ENCODE measurements at places on chromosomes 5 and 9.

GRCh38 chr5:171322527-171322926 is 13.5 kb downstream of the TLX3 start:
- DNase-seq = no peak

- DNase-seq = no peak
Measured at GRCh38 chr5:144203750-144204596, 33.3 kb downstream of the KCTD16 start.

DNA sequence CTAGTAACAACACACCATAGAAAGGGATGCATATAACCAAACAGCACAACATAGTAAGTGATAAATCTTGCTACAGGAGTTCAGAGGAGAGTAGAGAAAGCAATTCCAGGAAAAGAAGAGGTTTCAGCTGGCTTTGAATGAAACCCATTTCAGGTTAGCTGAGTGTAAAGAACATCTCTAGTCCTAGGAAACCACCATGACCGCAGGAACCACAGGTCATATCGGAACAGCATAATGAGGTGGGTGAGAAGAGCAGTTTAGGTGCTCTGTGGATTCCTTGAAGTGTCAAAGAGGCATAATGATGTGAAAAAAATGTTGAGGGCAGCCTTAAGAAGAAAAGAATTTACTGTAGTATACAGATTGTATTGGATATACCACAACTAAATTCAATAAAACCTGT is 507.5 kb downstream of the MTRR start:
- no peak for DNase-seq

DNA sequence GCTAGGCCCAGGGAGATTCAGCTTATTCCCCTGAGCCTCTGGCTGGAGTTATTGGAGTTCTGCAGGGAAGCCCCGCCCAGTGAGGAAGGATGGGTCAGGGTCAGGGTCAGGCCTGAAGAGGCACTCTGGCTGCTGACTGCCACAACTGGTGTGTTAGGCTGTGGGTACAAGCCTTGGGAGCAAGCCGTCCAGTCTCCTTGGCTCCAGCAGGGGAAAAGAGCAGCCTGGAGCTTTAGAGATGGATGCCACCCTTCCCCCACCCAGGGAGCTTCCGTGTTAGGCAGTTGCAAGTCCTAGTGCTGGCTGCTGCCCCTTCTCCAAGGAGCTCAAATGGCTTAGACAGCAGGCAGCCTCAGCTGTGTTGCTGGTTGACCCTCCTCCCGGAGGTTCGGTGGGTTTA is 34.4 kb upstream of the TAF11L2 start:
- DNase-seq = no peak

DNA sequence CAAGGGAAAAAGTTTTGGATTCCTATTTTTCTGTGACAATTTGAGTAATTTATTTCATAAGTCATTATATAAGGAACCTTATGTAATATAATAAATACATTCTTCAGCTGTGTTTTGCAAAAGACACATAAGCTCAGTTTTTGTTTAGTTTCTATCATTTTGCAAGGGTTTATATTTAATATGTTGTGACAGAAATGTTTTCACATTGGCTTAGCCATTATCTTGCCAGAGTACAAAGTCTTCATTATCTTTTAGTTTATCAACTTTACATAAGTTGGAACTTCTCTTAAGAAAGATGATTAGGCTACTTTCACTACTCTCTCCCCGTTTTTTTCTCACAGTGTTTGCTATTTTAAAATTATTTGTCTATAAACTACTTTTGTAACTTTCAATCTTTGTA is 54.8 kb downstream of the ERCC6L2 start:
- DNase-seq = no peak

DNA sequence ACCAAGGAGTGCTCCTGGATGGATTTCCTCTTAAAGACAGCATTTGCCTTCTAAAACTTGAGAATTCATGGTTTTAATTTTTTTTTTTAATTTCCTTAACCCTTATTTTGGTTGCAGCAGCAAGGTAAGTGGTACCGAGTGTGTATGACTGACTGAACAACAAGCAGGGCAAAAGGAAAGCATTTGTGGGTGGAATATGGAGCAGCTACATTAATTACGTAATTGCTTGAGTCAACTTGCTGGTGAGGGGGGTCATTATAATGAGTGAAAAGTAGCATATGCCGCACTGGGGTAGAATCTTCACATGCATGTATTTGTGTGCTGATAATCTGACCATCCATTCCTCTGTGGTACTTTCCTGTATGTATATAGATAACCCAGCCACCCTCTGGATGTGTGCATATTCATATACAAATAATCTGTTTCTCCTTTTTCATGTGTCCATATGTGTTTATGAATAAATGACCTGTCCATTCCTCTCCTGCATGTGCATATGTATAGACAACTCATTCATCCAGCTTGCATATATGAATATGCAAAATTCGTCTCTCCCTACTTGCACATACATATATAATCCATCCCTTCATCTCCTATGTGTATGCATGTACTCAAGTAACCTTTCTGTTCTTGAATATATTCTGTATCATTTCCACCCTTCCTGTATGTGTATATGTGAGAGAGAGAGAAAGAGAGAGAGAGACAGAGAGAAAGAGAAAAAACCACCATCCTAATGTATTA is 147.5 kb upstream of the RUSC2 start:
- DNase-seq = no peak

- DNase-seq = no peak
Measured at GRCh38 chr9:16070455-16071145, 517.8 kb downstream of the CCDC171 start.

DNA sequence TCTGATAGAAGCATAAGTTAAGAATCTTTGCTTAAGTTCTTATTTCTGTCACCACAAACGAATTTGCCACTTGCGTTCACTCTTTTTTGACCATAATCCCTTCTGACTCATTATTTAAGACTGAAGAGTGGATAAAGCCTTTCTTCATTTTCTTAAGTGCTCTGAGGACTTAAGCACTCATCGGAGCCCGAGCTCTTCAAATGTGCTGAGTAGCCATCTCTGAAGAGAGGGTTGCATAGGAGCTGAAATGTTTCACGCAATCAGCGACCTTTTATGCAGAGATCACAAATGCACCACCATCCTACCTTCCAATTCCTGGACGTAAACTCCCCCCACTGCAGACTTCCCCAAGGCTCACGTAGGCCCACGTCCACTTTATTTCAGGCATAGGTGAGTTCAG is 699.2 kb downstream of the IRX1 start:
- DNase-seq = no peak

DNA sequence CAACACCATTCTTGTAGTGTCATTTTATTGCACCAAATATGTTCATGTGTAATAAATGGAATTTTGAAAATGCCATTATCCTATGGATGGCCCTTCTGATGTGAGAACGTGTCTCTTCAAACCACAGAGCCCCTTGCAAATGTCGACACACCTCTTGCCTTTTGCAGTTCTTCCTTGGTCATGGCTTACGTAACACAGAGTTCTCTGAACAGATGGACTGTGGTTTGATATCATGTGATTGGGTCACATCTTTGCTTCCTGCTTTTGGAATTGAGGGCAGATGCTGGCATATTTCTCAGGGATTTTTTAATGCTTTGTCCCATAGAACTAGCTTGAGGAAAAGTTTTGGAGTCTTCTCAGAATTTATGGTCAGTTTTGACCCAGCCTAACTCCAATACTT is 4.6 kb downstream of the TGFBR1 start:
- no peak for DNase-seq

GRCh38 chr9:69431203-69431602 is 106.2 kb downstream of the ENTREP1 start:
- no peak for DNase-seq

- DNase-seq = no peak
Measured at GRCh38 chr5:138212828-138213160, 329 bp downstream of the CDC23 start.

- no peak for DNase-seq
Measured at GRCh38 chr9:78261403-78262001, 25.6 kb downstream of the CEP78 start.

DNA sequence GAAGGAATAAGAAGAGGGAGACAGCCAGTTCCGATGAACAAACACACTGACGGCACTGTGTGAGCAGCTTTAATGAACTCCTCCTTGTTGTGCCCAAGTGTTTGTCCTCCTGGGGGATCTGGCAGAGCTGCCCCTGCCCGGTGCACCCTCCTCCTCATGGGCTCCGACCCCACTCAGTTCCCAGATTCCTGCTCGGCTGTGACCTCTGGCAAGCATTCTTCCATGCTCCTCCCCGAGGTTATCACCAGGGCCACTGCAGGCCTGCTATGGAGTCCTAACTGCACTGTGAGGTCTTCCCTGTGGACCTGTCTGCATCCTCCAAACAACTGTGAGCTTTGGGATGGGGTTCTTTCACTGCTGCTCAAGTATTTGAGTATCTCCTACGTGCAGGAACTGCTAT is 142.2 kb downstream of the DCP2 start:
- no peak for DNase-seq

DNA sequence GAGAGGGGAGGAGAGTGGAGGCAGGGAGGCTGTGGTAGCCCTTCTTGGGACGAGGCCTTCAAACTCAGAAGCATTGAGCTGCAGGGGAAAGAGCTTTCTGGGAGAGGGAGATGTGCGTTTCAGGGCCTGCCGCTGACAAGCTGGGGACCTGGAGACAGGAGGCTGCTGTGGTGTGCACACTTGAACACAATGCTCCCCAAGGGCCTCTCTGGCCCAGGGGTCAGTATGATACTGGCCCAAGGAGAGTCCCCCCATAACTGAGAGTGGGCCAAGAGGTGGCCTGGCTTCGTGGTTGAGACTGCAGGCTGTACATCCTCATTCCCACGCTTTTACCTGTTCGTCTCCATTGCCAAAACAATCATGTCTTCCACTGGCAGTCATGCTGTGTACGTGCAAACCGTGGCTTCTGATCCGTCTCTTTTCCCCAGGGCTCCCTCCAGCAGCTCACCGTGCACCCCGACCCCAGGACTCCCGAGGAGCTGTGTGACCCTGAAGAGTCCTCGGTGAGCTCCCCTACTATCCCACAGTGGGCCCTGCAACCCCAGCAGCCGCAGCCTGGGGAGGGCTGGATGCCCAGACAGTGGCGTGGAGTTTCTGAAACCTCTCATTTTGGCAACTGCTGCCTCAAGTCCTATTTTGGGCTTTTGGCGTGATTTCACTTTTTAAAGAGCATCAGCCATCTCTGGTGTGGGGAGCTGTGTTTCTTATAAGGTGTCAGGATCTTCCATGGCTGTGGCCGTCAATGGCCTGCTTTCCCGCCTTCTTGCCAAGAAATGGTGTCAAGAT is 43.4 kb downstream of the COL15A1 start:
- no peak for DNase-seq

DNA sequence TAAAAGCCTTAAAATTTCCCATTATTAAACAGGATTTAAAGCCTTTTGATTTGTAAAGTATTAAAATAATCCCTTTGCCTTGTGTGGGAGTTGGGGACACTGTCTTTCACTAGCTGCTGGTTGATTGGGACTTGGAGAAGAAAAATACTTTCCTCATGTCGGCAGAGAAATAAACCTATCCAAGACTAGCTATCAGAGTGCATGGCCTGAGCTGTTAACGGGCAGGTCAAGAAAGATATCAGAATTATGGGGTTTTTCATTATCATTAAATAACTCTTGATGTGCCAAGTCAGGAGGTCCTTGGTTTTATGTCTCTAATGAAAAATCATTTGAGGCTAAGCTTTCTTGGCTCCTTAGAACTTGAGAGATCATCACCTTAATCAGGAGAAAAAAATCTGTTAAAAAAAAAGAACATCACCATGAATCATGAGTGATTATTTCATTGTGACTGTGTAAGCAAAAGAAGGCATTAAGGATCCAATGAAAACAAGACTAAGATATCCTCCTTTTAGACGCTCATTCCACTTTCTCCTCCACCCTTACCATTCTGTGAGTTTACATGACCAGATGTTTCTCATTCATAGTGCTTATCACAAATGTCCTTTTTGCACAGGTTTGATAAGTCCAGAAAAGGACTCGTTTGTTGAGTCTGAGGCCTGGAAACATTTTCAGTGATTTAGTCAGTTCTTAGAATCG is 140.4 kb upstream of the EGFLAM start:
- no peak for DNase-seq

DNA sequence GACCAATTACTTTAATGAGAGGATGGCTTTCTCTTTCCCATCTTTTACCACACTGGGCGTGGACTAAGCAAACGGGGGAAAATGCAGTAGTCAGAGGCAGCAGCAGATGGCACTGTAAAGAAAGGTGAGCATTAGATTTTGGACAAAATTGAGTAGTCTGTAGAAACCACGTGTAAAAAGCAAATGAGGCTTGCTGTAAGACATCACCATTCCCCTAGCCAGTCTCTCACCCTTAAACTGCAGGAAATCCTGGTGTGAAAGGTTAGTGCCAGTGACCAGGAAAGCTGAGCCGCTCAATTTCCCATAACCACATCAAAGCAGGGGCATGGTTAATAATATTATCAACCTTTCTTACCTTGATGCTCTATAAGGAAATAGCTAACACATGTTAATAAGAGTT is 31.8 kb downstream of the SPATA31C2 start:
- no peak for DNase-seq

DNA sequence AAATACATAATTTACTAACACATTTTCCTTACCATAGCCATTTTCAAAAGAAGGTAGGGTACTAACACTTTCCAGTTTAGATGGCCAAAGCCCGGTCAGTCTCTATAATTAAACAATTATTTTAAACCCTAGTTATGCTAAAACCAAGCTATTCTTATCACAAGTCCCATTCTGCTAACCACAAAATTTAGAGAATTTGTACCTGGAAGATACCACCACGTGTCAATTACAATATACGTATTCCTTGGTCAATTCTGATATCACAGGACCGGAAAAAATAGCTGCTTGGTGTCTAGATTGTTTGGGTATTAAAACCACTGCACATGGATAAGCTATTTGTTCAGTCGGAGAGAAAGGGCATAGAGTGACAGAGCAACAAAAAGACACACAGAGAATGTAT is 18.9 kb upstream of the SKP1 start:
- no peak for DNase-seq

DNA sequence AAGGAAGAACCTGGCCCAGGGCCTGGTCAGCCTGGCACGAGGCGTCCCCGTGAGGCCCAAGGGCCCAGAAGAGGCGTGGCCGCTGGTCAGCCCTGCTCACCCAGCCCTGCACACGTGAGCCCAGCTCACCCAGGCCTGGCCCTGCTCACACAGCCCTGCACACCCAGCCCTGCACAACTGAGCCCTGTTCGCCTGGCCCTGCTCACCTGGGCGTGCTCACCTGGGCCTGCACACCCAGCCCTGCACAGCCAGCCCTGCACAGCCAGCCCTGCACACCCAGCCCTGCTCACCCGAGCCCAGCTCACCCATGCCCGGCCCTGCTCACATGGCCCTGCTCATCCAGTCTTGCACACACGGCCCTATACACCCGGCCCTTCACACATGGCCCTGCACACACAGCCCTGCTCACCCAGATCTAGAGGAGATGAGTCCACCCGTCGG is 2.1 kb downstream of the ZDHHC11 start:
- no peak for DNase-seq

Measured in stimulated activated CD4-positive, alpha-beta T cell treated with anti-CD3 and anti-CD28 coated beads, Interleukin-15, amount 100 ng/mL, for 1 hour (primary cell).